Esophagus squamous epithelium (tissue), 5 donors: ENCODE measurements at places on chromosomes 13 and 19. TPM values are rescaled to one million over a fixed set of nuclear protein-coding genes. Genes with fewer than 3 reads are reported as not detected.

HMGB1 gene
- 193 TPM for total RNA-seq

IRF3 gene
- total RNA-seq = 33.5 TPM

LINGO3 gene
- 0.09 TPM for total RNA-seq

ZNF723 gene
- not detected for total RNA-seq

MRPL57 gene
- 33.8 TPM for total RNA-seq

MAMSTR gene
- not detected for total RNA-seq

TBXA2R gene
- 0.64 TPM for total RNA-seq

ZNF813 gene
- 3.2 TPM for total RNA-seq

ZFP28 gene
- total RNA-seq = 4.2 TPM

DNAAF3 gene
- total RNA-seq = 1.7 TPM

DNA sequence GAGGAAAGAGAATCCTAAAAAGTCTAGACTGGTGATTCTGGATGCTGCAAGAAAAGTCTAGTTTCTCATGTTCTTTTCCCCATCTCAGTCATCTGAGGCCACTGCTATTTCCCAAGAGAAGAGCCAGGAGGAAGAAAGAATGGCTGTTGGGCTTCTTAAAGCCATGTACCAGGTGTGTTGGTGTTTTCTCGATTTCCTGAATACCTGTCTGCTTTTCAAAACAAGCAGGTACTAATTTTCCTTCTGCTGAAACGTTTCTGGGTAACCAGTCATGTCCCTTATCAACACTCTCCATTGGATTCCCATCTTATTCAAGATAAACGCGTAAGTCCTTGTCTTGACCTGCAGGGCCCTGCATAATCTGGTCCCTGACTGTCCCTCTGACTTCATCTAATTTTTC is 1.1 kb downstream of the ZNF570 start:
- DNase-seq = no peak

- DNase-seq = no peak
Measured at GRCh38 chr13:36518707-36519106, 86.4 kb downstream of the CCNA1 start.

DNA sequence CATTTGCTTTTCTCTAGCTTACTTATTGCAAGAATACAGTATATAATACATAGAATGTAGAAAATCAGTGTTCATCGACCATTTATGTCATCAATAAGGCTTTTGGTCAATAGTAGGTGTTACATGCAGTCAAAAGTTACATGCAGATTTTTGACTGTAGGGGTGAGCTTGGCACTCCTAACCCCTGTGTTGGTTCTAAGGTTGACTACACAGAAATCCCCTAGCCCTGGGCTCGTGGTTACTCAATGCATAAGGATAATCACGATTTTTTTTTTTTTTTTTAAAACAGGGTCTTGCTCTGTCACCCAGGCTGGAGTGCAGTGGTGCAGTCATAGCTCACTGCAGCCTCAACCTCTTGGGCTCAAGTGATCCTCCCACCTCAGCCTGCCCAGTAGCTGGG is 4.0 kb upstream of the NWD1 start:
- no peak for DNase-seq

DNA sequence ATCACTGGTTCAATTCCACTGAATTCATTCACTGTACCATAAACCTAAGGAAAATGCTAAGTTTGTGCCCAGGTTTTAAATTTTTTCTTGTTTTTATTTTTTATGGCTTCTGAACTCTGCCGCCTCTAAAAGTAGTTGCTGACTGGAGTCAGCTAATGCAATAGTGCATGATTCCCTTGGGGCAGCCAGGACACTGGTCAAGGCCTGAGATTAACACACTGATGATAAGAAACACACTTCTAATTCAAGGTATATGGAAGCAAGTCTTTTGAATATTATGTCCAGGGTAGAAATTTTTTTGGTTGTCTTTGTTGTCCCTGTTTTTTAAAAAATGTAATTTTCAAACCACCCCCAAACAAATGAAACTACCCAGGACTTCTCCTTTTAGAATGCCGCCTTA is 72.2 kb downstream of the CDADC1 start:
- DNase-seq = no peak

DNA sequence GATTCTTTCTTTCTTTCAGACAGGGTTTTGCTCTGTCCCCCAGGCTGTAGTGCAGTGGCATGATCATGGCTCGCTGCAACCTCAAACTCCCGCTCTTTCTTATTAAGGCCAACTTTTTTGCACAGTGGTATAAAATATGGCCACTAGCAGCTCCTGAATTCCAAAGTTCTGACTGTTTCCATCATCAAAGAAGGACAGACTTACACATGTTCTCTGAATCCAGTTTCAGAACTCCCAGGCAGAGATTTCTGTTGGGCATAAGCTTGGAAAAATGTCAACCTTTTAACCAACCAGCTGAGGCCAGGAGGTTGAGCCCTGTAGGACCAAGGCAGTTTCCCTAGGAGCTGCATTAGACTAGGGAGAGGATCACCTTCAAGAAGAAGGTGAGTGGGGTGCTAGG is 184.1 kb downstream of the HS6ST3 start:
- no peak for DNase-seq

DNA sequence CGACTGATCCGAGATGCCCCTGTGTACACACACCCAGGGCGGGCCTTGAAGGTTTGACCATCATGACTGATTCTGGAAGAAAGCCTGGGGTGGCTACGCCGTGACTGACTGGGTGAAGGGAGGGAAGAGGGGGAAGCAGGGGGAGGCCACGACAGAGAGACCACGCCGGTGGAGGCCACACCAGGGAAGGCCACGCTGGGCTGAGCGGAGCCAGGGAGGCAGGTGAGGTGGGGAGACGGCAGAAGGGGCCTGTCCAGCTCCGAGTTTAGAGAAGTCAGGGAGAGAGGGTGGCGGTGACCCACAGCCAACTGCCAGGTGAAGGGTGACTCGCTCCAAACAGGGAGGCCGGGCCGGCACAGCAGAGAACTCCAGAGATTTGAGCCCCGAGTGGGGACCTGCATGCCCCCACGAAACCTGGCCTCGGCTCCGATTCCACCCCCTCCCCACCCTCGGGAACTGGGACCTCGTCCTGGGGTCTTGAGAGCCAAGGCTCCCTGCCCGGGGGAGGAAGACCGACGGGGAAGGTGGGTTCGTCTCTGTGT is 102.6 kb downstream of the PTPRS start:
- DNase-seq = no peak

GRCh38 chr13:21310220-21310619 is 133.8 kb downstream of the MRPL57 start:
- DNase-seq = no peak

DNA sequence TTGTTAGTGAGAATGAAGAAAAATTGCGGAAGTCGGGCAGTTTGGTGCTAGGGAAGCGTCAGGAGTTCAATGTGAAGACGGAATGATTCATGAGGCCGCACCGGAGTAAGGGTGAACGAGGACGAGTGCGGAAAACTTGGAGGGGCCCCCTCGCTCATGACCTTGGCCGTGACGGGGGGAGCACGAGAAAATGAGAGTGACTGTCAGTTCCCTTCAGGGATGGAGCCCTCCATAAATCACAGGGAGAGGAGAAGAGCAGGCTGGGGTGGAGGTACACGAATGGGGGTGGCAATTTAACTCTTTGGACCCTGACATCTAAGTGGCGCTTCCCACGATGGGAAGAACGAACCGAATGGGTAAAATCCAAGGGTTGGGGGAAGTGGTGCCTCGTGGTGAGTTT is 486.4 kb downstream of the TSHZ3 start:
- no peak for DNase-seq

DNA sequence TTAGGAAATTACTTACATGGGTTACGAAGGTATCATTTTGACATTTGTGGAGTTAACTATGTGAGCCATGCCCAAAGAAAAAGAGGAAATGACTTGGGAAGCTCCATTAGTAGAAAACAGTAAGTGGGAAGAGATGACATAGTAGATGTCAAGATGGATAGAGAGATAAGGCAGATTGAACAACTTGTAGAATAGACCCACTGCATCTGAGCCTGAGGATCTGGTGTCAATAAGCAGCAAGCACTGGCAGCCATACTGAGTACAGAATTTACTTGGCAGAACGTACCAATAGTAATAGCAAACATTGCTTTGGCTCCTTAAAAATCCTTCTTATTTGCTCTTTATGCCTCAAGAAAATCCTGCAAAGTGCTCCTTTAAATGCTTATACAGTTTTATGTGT is 203.8 kb downstream of the GPC6 start:
- DNase-seq = no peak

GRCh38 chr13:107111248-107111647 is 543.3 kb upstream of the ARGLU1 start:
- no peak for DNase-seq

GRCh38 chr19:30686826-30687566 is 314.8 kb downstream of the ZNF536 start:
- no peak for DNase-seq

GRCh38 chr19:1906985-1907562 is 1.9 kb downstream of the ADAT3 start:
- no peak for DNase-seq

DNA sequence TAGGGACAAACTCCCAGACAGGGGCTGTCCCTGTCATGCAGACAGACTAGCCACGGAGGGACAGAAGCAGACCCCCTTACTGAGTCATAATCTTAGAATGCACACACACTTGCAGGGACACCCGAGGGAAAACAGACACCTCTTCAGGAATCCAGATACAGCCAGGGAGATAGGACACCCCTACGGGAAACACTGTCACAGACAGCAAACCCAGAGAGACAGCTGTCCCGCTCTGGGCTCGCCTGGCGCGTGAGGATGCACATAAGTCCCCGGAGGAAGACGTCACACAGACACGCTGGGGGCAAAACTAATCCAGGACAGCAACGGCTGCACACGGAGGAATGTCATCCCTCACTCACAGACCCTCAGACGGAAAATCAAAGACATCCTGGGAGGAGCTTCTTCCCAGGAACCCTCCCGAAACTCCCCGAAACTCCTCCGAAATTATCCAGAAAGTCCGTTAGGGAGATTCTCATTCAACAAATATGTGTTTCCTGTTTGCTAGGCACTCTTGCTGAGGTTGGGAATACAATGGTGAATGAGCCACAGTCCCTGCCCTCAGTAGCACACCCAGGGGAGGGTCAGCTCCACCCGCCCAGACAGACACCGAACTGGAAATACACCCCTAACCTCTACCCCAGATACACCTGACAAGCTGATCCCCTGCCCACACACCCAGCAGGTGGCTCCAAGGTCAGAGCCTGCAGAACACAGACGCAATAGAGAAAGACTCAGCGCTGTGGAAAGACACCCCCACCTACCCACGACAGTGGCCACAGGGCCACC is 15.2 kb upstream of the TOMM40 start:
- no peak for DNase-seq

- DNase-seq = no peak
Measured at GRCh38 chr13:40165316-40165932, 501.0 kb downstream of the FOXO1 start.

DNA sequence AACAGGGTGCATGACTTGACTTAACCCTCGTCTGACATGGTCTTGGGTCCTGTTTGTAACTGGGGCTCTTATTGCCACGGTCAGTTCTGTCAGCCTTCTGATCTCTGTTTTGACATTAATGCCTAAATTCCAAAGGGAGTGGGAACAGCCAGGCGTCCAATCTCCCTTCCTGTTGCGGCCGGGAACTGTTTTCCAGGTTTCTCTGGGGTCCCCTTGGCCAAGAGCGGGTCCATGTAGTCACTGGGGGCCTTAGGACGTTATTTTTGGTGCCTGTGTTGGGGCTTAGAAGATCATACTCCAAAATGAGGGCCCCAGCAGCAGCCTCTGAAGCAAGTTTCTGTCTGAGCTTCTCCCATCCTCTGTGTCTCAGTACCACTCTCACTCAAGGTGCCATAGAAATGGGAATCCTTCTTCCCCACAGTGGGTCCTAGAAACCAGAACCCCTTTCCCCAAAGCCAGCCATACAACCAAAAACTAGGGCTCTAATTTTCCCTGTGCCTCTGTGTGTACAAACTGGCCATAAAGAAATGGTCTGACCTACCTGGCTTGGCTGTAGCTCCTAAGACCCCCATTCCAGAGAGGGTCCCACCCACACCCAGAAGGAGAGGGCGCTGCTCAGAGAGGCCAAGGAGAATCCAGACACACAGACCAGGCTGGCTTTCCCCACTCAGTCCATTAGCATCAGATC is 50.4 kb downstream of the C13orf46 start:
- DNase-seq = no peak

DNA sequence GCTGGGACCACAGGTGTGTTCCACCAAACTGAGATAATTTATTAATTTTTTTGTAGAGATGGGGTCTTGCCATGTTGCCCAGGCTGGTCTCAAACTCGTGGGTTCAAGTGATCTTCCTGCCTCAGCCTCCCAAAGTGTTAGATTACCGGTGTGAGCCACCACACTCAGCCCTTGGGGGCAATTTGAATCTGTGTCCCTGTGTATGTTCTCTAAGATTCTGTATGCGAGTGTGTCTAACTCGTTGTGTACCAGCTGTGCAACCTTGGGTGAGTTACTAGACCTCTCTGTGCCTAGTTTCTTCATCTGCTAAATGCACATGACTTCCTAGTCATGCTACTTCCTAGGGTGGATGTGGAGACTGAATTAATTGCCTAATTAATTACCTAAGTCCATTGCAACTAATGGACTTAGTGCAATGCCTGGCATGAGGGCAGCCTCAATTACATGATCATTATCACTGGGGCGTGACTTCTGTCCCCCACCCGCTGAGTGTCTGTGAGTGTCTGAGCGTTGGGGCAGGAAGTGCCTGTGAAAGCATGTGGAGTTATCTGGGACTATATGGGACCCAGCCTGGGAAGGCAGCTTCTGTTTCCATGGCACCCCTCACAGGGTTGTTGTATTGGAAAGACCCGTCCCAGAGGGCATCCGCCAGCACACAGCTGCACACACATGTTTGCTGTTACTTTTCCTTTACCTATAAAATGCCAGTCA is 1.8 kb upstream of the NCCRP1 start:
- DNase-seq = no peak

DNA sequence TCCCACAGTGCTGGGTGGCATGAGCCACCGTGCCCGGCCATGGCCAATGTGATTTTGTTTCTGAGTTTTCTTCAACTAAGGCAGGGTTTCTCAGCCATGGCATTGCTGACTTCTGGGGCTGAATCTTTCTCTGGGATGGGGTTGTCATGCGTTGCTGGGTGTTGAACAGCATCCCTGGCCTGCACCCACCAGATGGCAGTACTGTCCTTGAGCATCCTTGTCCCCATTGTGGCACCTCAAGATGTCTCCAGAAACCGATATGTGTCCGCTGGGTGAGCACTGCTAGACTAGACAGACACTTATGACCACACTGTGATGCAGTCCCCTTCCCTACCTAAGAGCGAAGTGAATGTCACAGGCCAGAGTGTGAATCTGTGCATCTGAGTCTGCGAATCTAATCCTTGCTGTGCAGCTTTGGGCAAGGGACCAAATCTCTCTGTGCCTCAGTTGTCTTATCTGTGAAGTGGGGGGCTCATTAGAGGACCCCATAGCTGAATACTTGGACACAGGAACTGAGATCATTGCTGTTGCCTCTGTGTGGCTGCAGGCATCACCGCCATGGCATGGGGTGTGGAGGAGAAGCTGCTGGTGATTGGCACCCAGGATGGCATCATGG is 50.3 kb upstream of the SIN3B start:
- no peak for DNase-seq

- no peak for DNase-seq
Measured at GRCh38 chr19:10768936-10769335, 51.1 kb downstream of the DNM2 start.
